CD4-positive, alpha-beta T cell treated with Interleukin-15 for 4 hours (primary cell): ENCODE measurements at places on chromosomes 5 and 9.

- DNase-seq: no peak
Observed at GRCh38 chr5:38808666-38809343, 37.0 kb upstream of the OSMR start.

GRCh38 chr9:129072171-129072570 lies 8.7 kb upstream of the DOLPP1 start:
- DNase-seq: no peak

- no peak for DNase-seq
Observed at GRCh38 chr5:157026789-157027424, 32.0 kb downstream of the HAVCR1 start.

- DNase-seq: no peak
Observed at GRCh38 chr5:145531038-145531734, 304.0 kb downstream of the PRELID2 start.

GRCh38 chr5:137015540-137016116 lies 483.5 kb downstream of the SPOCK1 start:
- no peak for DNase-seq

DNA sequence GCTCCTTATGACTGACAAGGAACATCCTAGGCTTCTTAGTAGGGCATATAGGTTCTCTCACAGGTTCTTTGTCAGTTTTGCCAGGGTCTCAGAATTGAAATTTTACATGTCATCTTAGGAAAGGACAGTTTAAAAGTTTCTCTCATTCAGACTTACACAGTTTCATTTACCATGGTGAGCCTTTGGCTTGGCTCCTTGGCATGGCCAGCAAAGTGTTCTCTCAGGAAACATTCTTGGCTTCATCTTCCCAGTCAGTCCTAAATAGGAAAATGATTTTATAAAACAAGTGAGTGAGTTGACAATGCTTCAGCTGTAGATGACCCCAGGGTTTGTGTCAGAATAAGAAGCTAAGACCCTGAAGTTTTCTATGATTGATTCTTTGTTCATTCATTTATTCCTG lies 191.6 kb downstream of the PCSK5 start:
- DNase-seq: no peak

GRCh38 chr5:132470596-132470995 lies 20.0 kb downstream of the IRF1 start:
- DNase-seq: no peak

- DNase-seq: no peak
Observed at GRCh38 chr5:9644630-9645029, 14.5 kb upstream of the TAS2R1 start.

- no peak for DNase-seq
Observed at GRCh38 chr5:633501-633955, 21.4 kb downstream of the CEP72 start.

DNA sequence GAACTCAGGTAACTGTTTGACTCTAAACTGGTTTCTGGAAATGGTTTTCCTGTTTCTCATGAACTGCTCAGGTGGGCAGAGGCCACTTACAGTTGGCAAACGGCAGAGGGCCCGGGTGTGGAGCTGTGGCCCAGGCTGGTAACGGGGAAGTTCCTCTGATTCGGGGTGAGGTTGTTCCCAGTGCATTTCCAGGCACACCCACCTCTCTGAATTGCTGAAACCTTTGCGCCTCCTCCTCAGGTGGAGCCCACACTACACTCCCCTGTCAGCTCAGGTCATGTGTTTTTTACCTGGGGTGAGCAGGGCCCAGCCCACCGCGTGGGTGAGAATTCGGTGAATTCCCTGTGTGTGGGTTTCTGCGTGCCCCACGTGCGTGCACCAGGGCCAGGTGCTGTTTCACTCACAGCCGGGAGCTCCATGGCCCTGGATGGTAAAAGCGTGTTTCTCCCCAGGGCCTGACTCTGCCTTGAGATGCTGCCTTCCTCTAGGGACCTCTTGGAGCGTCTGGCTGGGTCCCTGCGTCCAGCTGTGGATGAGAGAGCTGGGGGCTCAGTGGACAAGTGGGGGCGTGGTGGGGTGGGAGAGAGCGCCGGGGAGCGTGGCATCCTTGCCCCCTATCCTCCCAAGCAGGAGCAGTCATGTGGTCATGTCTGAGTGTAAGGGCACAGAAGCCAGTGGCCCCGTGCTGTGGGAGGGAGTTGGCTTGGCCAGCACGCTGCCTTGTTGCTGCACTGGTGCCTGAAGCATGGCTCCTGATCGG lies 33.5 kb upstream of the LPCAT1 start:
- no peak for DNase-seq

- no peak for DNase-seq
Observed at GRCh38 chr5:151661968-151662732, 24.6 kb downstream of the SPARC start.

- peak; percentile 78 for DNase-seq
Observed at GRCh38 chr5:178116143-178116885, 3.0 kb downstream of the N4BP3 start.

DNA sequence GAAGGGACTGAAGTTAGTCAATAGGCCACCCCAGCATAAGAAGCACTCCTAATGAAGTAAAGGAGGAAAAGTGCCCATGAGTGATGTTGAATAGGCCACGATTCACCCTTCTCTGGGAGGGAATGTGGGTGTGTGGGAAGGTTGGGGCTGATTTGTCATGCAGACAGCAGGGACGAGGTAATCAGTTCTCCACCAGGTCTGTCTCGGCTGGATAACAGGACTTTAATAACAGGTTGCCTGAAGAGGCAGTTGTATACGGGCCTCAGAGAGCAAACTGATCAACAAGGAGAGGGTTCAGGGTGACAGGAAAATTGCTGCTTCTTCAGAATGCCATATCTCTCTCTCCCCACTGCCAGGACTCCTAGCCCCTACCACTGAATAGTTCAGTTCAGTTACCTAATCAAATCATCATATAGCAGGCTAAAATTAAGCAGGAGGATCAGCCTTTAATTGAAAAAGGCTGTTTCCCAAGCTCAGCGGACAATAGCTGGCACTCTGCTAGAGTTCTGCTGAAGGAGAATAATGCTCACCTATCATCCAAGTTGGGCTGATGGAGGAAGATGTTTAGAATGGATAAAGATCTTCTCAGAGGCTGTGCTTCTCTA lies 43.6 kb upstream of the SMIM32 start:
- no peak for DNase-seq

DNA sequence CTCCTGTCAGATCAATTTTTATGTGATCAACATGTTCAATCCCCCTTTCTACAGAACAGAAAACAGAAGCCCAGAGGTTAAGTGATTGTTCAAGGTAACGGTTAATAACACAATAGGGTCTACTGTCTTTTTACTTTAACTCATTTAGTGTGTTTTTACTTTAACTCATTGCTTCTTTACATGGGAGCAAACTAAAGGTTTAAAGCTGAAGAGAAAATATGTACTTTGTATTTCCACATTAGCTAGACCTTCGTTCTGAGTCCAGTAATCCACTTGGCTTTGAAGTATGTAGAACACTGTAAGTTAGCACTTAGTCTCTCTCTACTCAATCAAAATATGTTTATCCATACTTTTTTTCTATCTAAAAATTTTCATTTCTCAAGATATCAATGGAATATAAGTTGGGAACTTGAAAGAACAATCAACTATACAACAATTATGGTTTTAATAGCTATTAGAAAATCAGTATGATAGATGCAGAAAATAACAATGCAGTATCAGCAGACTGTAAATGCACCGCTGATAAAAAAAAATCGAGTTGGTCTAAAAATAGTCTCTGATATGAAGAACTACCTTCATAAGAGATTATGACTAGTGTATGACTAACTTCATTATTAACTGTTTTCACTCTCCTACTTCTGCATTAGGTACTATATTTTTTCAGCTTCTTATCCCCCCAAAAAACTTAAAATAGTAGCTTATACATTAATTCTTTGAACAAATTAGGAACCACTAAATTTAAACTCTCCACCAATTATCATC lies 20.6 kb downstream of the PGGT1B start:
- no peak for DNase-seq

- DNase-seq: no peak
Observed at GRCh38 chr9:11892401-11892800, 800.8 kb upstream of the TYRP1 start.

DNA sequence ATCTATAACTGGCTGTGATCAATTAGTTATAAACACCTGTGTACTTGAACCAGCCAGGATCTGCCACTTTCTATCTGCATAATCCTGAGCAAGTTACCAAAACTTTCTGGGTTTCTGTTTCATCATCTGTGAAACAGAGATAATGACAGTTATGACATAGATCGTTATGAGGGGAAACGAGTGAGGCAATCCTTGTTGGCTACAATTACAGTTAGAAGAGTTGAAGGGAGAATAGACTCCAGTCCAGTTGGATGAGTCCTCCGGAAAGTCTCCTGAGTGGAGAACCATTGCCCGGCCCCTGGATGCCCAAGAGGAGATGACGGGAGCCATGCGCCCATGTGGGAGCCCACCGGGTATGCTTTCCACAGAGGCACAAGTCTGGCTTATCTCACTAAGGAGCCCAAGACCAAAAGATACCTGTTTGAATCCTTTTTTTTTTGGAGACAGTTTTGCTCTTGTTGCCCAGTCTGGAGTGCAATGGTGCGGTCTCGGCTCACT lies 4.5 kb downstream of the PDE6A start:
- no peak for DNase-seq

GRCh38 chr9:91285729-91286353 lies 75.9 kb downstream of the AUH start:
- no peak for DNase-seq

DNA sequence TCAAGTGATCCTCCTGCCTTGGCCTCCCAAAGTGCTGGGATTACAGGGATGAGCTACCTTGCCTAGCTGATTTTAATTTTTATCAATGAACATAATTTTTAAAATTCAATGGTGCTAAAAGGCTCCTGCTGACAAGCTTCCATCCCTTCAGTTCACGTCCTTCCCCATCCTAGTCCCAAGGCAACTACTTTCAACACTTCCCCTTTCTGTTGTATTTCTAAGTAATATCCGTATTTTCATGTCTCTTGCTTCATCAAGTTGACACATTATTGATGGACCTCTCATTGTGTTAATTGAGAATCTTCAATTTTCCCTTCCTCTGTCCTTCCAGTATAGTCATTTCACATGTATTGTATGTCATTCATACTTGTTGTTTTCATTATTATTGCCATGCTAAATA lies 93.8 kb upstream of the RASGRF2 start:
- DNase-seq: no peak

- no peak for DNase-seq
Observed at GRCh38 chr9:100229561-100229960, 123.2 kb downstream of the TEX10 start.

- no peak for DNase-seq
Observed at GRCh38 chr9:72427801-72428200, 62.8 kb upstream of the ZFAND5 start.

DNA sequence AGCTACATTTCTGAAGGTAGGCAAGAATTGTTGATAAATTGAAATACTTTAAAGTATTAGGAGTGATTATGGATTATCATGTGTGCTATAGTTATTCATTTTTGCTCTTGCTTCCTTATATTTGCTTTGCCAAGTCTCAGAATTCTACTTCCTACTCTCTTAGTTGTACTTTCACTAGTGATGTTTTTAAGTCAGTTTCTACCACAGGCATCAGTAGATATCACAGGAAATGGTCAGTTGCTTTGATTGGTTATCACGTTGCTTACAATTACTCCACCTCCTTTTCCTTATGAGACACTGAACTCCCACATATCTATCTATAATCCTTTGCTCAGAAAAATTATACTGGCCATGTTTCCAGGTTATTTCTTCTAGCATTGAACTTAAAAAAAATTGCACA lies 472.8 kb downstream of the DMRTA1 start:
- no peak for DNase-seq

- no peak for DNase-seq
Observed at GRCh38 chr5:178244576-178244975, 12.0 kb upstream of the PHYKPL start.

GRCh38 chr5:133847886-133848285 lies 120.5 kb downstream of the C5orf15 start:
- no peak for DNase-seq

DNA sequence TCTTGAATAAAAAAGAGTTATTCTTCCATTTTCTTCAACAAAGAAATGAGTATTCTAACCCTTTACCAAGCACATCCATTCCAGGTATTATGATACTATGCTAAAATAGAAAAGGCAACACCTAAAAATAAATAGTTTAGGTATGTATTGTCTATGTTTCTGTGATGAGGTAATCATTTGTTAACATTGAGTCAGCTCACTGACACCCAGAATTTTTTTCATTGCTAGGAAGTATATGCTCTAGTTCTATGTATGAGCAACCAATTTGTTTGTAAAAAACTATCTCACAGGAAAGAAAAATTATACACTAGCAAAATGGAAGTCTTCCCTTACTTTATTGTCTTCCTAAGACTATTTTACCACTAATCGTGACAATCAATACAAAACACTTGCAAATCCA lies 615.6 kb upstream of the GRIN3A start:
- DNase-seq: no peak

GRCh38 chr9:69554945-69555344 lies 117.2 kb downstream of the APBA1 start:
- no peak for DNase-seq

- no peak for DNase-seq
Observed at GRCh38 chr9:88041447-88041846, 67.1 kb upstream of the CDK20 start.

DNA sequence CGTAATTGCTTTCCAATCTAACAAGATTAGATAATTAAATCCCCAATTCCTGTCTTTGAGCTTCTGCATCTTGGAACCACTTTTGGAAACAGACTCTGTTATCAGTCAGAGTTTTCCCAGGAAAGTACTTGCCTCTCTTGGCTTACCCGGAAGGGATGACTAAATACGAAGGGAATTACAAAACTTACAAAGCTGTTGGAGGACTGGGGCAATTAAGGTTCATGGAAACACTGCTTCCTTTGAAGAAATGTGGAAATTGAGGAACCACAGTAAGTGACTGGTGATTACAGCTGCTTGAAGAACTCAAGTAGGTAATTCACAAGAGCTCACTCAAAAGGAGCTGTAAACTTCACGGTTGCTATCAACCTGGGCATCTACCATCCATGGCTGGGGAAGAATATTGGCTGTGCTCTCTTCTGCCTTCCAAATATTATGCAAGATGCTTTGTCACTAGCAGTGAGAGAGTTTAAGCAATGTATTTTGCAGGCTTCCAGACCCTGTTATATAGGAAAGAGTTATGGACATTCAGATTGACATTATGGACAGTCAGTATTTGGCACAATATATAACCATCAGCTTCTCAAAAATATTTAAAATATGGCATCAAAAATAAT lies 104.6 kb upstream of the MAN2A1 start:
- no peak for DNase-seq

DNA sequence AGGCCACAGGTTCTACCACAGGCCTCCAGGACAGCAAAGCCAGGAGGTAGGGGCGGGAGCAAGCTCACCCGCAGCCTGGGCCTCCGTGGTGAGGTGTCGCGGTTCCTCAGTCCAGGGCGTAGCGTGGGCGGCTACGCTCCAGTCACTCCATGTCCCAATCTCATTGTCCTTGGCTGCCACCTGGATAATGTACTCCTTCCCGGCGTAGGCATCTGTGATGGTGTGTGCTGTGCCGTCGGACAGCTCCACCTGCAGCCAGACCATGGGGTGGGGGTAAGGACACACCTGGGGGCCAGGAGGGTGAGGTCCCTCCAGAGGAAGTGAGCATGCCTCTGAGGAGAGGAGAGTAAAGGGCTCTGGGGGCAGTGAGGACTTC lies 29.8 kb upstream of the ENHO start:
- DNase-seq: no peak
